ENCODE measurements at places on chromosomes 1 and 21. TPM values are rescaled to one million over a fixed set of nuclear protein-coding genes. Genes with fewer than 3 reads are reported as not detected.

Gene UBL4B
- total RNA-seq = not detected

Gene ZNF124
- total RNA-seq = 90.2 TPM

Gene C1orf105
- not detected for total RNA-seq

Gene HSF2BP
- 2.5 TPM for total RNA-seq

DNA sequence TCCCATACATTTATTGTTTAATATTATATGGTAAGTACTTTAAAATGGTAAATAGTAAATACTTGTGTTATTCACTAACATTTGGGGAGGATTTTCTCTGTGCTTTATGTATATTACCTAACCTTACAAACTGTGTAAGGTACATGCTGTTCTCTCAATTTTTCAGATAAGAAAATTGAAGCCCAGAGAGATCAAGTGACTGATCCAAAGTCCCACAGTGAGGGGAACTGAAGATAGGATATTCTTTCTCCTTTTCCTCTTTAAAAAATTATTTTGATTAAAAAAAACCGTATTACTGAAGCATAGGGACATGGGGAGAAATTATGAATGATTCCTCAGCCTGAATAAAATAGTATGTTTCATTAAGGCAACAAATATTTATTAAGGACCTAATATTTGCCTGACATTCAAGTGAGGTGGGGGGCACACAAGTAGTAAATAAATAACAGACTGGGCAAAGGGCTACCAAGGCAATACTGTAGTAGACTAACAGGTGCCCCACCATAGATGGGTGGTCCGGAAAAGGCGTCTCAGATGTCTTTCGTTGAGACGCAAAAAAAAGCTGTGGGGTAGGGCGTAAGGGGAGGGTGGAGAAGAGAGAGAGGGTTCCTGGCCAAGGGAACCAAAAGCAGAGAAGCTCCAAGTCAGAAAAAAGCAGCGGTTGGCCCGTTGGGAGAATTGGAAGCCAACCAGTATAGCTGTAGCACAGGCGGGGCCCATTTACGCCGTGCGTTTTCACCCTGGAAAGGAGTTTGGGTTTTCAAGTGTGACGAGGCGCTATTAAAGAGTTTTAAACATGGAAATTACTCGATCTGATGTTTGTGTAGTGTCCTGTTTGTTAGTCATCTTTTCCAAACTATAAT lies 944 bp upstream of the AGO3 start:
- peak; percentile 12 for DNase-seq

- no peak for DNase-seq
Measured at GRCh38 chr1:2125350-2126211, 69.0 kb downstream of the FAAP20 start.

DNA sequence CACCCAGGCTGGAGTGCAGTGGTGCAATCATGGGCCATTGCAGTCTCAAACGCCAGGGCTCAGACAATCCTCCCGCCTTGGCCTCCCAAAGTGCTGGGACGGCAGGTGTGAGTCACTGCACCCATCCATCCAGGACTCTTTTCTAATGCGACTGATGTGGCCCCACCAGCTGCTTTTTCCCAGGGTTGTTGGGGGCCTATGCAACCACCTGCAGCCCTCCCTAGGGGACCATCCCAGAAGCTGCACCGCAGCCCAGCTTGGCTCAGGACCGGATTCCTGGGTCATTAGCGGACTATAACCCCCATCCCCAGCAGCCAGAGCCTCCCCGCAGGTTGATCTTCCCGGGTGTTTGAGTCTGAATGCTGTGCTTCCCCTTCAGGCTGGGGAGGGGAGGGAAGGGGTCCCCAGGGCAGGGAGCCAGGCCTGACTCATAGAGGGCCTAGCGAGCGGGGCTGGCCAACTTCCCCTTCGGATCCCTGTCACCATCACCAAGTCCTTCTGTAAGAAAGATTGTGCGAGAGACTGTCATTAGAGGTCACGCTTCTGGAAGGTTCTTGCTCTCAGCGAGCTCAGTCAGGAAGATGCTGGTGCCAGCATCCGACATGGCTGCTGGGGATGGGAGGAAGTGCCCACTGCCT lies 108.7 kb upstream of the ACTRT2 start:
- DNase-seq = no peak

- no peak for DNase-seq
Measured at GRCh38 chr21:43267391-43268085, 98.7 kb downstream of the CRYAA start.

DNA sequence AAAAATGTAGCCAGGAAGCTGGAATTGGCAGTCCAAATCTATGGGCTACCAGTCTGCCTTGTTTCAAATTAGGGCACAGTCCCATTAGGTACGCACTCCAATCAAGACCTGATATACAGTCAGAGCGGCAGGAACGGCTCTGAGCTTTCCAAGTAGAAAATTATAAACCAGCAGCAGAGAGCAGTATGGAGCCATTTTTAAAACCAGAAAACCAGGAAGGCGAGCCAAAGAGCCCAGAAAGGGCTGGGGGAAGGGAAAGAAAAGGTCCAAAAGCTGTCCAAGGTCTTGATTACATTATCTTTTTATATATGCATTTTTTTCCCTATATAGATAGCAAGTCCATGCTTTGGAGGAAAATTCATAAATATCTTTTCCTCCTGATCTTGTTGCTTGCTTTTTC lies 719.0 kb downstream of the RWDD3 start:
- no peak for DNase-seq

DNA sequence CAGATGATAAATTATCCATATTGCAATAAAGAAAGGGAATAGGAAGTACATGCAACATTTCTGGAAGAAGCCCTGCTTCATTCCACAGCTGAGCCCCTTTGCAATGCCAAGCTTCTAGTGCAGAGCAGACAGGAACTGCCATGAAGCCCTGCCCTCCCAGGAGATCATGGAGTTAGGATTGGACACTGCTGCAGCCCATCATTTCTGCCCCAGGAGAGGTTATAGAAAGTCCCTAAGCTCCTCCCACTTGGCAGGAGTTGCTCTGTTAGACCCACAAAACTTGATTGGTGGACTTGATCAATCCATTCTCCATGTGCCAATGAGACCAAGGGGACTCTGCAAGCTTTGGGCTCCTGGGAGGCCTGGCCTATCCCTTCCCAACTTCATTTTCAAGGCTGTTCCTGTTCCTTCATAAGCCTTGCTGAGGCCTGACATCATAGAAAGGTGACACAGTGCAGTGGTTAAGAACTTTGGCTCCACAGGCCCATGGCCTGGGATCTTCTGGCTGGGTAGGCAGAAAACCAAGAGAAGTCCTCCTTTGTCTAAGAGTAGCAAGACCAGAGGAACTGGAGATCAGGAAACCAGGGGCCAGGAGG lies 1.3 kb upstream of the LAPTM5 start:
- no peak for DNase-seq

DNA sequence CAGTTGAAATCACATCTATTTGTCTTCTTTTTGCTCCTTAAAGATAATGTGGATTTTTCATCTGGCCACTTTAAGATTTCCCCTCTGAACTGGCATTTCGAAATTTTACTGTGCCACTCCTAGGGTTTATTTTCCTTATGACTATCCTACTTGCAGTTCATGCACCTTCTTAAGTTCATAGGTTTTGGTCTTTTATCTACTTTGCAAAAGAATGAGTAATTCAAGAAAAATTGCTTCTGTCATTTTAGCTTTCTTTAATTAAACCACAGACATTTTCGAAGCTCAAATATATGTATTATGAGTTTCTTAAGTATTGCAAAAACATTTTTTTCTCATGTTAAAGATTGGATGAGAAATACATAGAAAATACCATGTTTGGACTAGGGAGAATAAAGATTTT lies 1244.8 kb upstream of the TMPRSS15 start:
- no peak for DNase-seq

DNA sequence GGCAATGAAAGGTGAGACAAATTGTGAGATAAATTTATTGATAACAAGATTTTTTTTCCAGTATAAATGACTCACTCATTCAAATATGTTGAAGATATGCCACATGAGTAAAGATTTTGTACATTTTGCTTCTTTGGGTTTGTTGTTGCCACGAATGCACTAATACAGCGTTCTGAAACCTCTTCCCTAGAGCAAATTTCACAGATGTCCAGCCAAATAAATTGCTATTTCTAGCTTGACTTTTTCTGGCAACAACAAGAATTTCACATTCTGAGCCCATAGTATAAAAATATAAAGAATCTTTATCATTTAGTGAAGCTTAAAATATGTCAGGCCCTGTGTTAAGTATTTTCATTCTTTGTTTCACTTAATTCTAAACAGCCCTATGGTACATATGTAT lies 114.5 kb upstream of the COL24A1 start:
- DNase-seq = no peak

- DNase-seq = no peak
Measured at GRCh38 chr1:162166917-162167615, 97.6 kb downstream of the NOS1AP start.

GRCh38 chr1:216184126-216184680 lies 239.0 kb downstream of the USH2A start:
- DNase-seq = no peak

DNA sequence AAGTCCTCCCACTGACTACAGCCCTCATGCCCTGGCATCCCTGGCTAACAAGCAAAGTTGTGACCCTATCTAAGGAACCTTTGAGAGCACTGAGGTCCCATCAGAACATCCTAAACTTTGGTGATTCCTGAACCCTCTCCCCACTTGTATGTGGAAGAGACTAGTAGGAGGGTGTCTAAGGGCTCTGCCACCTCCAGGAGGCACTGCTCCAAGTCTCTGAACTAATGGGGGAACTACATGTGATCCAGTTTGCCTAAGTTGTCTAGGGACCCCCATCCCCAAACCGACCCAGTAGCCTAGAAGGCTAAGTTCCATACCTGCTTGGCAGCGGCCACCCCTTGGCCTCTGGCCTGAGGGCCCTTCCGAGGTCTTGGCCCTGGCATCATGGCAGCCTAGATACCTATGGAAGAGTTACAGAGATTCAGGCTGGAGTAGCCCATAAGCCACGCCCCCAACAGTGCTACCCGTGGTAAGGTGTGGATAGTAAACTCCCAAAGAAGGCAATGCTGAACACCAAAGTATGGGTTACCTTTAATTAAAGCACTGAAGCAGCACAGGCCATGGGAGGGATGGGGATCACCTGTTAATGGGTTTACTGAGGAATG lies 1.7 kb downstream of the CC2D1B start:
- DNase-seq = no peak

Data from neural crest cell (in vitro differentiated cells).